Stimulated activated CD4-positive, alpha-beta T cell treated with anti-CD3 and anti-CD28 coated beads, Interleukin-12 subunit alpha, Interleukin-12 subunit beta, amount 100 ng/mL, for 48 hours (primary cell): ENCODE measurements at places on chromosomes 1 and 21.

DNA sequence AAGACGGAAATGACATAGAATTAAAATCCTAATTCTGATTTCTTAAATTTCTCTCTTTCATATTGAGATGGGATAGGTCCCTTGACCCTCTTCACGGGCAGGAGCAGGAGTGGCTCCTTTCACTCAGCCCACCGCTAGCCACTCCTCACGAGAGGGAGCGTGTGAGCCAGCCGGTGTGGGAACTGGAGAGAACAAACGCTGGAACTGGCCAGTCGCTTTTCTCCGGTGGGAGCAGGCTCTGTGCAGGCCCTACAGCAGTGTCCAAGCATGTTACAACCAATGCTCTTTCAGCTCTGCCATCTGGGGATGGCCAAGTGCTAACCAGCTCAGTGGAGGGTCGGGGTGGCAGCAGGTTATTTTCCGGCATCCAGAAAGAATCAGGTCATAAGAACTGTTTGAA is 815.5 kb upstream of the ADGRL4 start:
- DNase-seq: no peak

DNA sequence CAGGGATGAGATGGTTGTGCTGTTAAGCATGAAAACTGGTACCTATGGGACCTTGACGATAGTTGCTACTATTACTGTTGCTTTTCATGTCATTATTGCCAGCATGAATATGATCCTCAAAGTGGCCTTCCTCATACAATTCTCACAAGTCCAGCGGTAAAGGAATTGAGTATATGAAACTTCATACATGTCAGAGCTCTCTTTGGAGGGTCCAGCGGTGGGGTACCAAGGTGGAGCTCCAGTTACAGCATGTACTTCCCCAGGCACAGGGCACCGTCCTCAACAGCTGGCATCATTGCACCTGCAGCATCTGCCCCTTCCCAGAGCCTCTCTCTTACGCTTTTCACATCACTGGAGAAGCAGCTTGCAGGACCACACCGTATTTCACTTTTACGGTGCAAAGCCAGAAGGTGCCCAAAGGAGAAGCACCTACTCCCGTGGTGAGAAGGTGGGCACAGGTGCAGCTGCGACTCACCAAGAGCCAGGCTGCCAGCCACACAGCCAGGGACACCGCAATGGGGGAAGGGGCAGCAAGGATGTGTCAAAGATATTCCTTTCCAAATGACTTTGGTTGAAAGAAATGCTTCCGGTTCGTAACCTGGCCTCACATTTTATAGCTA is 166.4 kb upstream of the IRF2BP2 start:
- DNase-seq: no peak

- no peak for DNase-seq
These were observed at the start of gene FCER1G for GRCh38 chr1:161215076-161215475. FCER1G (plus strand) TSS chr1:161215295; CDS start chr1:161215322, 27 bp downstream.

DNA sequence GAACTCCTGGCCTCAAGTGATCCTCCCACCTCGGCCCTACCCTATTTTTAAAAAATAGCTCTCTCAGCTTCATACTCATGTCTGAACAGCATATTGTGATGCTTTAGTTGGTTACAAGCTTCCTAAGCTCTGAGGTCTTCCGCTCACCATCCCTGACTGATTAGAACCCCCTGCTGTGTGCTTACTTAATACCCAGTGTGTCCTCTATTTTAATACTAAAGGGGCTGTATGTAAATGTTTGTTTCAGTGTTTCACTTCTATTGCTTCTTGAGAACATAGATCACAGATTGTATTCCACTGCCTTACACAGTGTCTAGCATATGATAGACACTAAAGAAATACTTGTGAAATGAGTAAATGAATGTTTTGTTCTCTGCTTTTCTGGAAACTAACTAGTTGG is 29.8 kb downstream of the ZYG11B start:
- no peak for DNase-seq

GRCh38 chr1:185532856-185533255 is 201.3 kb upstream of the HMCN1 start:
- DNase-seq: no peak

GRCh38 chr1:77399250-77400086 is 117.6 kb downstream of the AK5 start:
- DNase-seq: no peak

- DNase-seq: no peak
These were observed 16.0 kb upstream of the SCCPDH start for GRCh38 chr1:246708166-246708565.

DNA sequence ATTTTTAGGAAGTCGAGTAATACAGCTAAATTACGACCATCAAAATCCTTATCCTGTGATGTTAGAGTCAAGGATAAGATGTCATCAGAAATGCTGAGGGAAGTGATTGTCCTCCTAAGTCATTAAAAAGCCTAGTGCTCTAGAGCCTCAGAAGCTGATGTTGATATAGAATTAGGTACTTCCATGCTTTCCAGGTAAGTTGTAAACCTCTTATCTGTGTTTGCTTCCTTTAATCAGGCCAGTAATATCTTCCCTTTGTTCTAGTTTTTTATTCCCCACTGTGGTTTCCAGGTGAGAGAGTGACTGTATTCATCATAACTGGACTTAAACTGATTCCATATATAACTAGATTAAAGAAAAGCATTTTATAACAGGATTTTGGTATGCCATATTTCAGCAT is 44.4 kb downstream of the SMG7 start:
- no peak for DNase-seq

DNA sequence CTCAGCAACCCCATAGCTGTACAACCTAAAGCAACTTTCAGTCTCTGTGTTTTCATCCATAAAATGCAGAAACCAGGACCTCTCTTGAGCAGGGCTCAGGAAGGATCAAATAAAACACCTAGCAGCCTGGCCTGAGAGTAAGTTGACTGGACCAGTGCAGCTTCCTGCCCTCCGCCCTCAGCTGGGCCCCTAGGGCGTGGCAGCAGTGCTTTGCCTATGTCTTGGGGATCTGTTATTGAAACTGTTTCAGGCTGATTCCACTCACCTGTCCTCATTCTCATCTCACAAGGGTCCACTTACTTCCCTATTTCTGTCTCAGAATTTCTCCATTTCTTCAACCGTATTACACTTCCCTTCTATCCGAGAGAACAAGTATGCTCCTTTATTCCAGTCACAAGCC is 17.3 kb downstream of the LRRC42 start:
- DNase-seq: no peak

DNA sequence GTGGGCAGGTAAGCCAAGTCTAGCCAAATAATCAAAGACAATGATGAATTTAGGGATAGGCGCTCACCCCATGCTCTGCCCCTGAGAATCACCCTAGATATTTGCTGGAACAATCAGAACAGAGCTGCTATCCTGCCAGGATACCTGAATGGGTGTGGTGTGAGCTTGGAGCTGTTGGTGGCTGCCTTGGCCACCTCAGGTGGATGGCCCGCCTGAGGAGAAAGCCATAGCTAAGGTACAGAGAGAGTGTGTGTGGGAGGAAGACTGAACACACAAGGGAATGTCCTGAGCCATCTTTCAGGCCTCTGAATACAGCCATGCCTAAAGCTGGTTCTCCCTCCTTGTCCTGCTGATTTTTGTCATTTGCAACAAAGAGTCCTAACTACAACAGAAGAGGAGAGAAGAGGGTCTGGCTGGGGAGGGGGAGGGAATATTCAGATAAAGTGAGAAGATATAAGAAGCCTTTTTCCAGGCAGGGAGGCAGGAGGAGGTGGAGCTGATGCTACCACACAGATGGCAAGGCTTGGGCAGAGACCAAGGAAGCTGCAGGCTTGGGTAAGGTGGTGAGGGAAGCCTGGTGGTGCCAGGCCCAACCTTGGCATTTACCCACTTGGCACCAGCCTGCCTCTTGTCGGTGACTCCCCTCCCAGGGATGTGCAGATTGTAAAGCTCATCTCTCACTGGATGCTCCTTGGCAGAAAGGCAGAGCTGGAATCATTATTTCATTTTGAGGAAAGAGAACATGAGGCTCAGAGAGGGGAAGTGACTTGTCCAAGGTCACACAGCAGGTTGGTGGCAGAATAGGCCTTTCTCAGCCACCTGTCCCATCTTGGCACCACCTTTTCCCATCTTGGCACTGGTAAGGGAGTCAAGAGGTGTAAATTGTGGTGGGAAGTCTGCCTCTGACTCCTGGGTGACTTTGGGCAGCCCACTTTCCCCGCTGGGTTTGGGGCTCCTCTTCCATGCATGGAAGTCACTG is 49.7 kb downstream of the NKAIN1 start:
- DNase-seq: no peak

- DNase-seq: no peak
These were observed 16.2 kb downstream of the CLSTN1 start for GRCh38 chr1:9807541-9807940.

DNA sequence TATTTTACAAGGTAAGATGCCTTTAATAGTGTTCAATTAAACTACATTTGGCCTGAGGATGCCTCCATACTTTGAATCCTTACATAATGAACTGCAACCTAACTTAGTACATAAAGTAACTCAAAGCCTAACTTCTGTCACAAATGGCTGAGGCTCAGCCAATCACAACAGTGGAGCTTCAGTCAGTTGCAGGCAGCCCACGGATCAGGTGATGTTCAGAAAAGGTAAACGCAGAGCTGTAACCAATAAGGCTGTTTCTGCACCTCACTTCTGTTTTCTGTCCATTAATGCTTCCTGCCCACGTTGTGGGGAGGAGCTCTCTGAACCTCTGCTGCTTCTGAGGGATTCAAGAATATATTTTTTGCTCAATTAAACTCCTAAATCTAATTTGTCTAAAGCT is 94.8 kb upstream of the KIAA0040 start:
- DNase-seq: no peak

DNA sequence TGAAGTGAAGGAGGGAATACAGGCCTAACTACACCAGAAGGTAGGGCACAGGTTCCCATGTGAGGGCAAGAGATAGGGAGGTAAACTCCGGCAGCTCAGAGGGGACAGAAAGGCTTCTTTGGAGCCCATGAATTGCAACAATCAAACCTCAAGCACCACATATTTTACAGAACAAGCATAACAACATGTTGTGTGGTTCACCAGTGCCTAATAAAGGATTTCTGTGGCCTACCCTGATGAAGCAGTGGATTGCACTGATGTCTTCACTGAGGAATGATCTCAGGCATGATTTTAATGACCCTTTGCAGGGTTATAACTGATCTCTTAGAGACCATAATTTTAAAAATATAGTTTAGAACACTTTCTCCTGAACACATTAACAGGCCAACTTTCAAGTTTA is 77.4 kb downstream of the RUNX1 start:
- DNase-seq: no peak

DNA sequence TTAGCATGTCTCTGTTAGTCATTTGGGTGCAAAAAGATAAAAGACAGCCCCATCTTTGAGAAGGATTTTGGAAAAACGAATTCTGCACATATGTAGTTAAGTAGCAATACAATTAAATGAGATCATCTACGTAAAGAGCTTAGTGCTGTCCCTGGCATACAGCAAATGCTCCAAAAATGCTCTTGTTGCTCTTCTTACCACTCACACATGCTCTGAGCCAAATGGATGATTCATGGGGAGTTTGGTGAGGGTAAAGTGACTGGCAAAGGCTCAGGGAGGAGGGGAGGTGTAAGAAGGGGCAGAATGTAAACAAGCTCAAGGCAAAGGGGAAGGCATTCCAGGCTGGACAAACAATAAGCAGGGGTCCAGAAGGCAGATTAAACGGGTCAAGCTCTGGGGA is 191.9 kb downstream of the AK5 start:
- no peak for DNase-seq

DNA sequence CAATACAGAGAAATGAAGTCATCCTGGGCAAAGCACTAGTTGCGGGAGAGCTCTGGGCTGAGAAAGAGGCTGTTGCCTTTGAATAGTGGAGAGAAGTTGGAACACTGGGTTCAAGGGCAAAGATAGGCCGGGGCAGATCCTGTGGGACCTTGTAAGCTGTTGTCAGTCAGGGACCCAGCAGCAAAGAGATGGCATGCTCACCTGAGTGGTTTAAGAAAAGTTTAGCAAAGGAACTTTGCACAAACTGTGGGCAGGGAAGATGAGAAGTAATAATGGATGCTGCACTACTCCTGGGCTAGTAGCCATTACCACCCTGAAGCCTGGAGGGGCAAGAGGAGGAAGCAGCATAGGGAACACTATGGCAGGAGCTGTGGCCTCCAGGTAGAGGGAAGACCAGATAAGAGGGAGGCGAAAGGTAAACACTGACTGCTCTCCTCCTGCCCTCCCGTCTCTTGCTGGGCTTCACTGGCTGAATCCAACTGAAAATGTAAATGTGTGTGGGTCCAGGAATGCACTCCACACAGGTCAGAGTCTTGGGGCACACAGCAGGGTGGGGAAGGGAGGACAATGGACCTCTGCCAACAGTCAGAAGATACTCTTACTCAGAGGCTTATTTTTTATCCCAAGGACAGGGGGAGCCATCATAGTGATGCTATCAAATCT is 129.2 kb downstream of the PLPP3 start:
- no peak for DNase-seq

GRCh38 chr1:174028495-174028894 is 6.3 kb upstream of the RC3H1 start:
- DNase-seq: no peak

GRCh38 chr1:236472850-236473788 is 50.7 kb upstream of the LGALS8 start:
- no peak for DNase-seq

- no peak for DNase-seq
These were observed 132.9 kb upstream of the POU3F1 start for GRCh38 chr1:38179483-38179882.

DNA sequence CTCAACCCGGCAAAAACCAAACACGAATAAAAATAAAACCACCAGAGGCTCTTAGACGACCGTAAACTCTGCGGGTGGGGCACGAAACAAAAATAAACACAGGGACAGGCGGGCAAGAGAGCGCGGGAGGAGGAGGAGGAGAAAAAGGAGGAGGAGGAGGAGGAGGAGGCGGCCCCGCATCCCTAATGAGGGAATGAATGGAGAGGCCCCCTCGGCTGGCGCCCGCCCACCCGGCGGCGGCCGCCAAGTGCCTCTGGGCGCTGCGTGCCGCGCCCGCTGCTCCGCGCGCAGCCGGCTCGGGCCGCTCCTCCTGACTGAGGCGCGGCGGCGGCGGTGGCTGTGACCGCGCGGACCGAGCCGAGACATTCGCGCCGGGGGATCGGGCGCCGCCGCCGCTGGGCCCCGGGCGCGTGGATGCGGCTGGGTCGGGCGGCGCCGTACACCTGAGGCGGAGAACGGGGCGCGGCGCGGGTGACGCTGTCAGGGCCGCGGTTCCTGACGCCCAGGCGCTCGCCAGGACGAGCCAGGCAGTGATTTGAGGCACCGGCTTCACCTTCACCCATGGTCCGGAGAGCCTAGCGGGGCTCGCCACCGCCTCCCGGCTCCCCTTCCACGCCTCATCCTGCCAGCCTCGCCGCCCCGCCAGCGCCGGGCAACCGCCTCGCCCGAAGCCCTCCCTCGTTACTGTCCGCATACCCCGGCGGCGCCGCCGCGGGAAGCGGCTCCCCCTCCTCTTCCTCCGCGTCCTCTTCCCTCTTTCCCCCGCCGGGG is at the start of gene MARK1:
Gene MARK1 (plus strand): TSS at position 229 of the 771 bp plus-strand sequence. CDS start 687 bp downstream, outside the sequence.
- no peak for DNase-seq

GRCh38 chr1:177983077-177983476 is 13.2 kb upstream of the SEC16B start:
- no peak for DNase-seq

GRCh38 chr1:39501666-39502065 is 10.2 kb downstream of the BMP8A start:
- no peak for DNase-seq
